ENCODE measurements at places on chromosomes 13 and 19.

DNA sequence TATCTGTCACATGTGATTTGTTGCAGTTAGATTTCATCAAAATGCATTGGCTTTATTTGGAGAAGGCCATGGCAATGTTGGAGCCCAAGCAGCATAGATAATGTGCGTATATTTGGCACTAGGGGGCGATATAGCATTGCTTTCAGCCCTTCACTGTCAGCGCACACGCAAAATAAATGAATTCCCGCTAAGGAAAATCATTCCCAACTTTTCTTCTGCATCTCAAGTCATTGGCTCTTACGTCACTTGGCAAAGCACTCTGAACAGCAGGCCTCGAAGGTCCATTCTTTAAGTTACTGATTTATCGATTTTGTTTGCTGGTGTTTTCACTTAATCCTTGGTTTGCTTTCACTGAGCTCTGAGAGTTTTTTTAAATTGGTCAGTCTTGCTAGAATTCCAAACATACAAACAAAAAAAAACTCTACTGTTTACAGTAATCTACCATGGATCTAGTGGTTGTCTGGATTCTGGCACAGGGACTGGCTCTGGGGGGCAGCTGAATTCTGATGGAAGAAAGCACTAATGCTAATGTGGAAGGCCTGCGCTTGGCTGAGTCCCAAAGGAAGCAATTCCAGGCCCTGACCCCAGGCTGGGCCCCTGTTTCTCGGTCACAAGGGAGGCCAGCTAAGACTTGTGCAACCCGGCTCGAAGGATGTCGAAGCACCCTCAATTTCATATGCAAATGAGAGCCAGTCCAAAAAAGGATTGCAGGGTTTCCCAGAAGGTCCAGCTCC, 97.7 kb upstream of the IPO5 start:
- no peak for DNase-seq

GRCh38 chr19:44930088-44930487, 11.9 kb upstream of the APOC4 start:
- no peak for DNase-seq

- no peak for DNase-seq
Observed at GRCh38 chr13:101590479-101590878, 138.0 kb downstream of the ITGBL1 start.

DNA sequence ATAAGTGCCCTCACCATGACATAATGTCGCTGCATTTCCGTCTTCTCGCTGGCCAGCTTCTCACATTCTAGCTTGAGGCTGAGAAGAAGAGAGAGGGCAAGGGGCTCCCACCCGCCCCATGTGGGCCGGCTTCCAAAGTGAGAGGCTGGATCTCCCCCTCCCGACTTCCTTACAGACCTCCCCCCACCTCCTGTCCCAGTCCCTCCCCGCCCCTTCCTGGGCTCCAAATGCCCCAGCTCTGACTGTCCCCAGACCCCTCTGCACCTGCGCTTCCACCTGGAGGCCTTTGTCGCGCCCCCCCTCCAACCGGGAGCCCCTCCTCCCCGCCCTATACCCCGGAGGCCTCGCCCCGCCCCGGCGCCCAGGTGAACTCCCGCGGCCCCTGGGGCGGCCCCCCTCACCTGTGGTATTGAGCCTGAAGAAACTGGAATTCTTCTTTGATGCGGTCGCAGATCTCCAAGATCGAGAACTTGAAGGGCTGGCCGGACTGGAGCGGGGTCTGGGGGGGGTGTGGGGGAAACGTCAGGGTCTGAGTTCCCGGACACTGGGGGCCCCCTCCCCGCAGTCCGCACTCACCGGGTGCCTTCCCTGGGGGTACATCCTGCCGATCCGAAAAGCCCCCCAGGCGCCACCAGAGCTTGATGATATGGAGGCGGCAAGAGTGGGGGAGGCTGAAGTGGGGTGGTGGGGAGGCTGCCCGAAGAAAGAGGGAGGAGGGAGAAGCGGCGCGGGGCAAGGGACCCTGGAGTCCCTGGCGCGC, 595 bp downstream of the TLE2 start:
- peak; percentile 9 for DNase-seq

DNA sequence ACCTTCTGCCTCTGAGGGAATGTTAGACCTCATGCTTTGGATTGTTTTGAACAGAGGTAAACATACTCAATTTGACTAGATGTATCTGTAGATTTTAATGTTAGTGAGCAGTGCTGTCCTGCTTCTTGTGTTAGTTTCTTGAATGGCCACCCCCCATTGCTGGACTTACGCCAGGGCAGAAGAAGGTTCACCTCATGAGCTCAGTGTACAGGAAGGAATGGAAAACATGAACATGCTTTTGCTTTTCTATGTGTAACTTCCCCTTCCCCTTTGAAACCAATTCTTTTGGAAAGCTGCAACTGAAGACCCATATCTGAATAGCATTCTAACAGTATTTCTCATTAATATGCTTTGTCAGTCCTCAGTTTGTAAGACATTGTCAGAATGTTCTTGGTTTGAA, 32.3 kb downstream of the WASF3 start:
- DNase-seq = no peak

DNA sequence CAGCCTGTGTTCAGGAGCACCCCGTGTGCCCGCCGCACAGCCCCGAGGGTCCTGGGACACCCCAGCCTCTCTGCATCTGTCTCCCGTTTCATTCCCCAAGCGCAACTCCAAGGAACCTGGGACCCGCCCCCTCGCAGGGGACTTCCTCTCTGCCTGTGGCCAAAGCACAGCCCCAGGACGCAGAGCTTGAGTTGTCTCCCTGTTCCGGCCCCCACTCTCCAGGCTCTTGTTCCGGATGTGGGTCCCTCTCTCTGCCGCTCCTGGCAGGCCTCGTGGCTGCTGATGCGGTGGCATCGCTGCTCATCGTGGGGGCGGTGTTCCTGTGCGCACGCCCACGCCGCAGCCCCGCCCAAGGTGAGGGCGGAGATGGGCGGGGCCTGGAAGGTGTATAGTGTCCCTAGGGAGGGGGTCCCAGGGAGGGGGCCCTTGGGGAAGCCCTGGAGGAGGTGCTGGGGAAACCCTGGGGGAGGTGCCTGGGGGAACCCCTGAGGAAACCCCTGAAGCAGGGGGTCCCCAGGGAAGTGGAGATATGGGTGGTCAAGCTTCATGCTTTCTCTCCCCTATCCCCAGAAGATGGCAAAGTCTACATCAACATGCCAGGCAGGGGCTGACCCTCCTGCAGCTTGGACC, 1.3 kb downstream of the HCST start:
- DNase-seq = peak; percentile 85

DNA sequence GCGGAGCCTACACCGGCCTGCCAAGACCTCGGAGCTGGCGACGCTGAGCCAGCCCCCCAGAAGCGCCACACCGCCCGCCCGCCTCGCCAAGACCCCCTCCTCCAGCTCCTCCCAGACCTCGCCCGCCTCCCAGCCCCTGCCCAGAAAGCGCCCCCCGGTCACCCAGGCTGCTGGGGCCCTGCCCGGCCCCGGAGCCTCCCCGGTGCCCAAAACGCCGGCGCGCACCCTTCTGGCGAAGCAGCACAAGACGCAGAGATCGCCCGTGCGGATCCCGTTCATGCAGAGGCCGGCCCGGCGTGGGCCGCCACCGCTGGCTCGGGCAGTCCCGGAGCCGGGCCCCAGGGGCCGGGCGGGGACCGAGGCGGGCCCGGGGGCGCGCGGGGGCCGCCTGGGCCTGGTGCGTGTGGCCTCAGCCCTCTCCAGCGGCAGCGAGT, 10.2 kb downstream of the C19orf25 start:
- peak; percentile 46 for DNase-seq

DNA sequence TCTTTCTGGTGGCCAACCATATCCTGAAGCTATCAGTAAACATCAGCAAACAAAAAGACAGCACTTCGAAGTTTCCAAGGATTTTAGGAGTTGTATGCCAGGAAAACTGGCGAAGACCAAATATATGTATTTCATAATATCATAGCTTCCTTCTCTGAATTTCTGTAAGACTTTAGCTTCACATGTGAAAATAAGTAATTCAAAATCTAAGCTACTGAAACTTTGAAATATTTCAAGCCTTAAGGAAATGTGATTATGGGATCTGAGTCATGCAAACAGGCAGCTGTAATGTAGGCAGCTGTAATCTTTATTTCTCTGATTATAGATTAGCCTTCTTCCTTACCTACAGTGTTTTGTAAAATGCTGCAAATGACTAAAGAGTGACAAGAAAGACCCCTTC, 70.7 kb upstream of the ANKRD10 start:
- no peak for DNase-seq

DNA sequence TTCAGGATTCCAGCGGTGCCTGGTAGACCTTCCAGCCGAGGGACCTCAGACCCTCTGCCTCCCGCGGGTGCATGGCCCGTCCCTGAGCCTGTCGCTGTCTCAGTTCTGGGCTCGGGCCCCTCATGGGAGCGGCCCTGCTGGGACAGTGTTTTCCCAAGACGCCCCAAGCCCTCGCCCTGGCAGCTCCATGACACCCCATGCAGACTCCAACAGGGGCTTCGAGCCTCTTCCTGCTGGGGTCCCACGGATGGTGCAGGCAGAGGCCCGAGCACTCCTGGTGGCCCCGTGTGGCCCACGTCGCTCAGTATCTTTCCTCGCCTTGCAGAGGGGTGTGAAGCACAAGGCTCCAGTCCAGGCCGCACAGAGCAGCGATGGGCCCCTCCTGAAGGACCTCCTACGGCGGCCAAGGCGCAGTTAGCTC, 88.8 kb upstream of the MCF2L start:
- DNase-seq = no peak

DNA sequence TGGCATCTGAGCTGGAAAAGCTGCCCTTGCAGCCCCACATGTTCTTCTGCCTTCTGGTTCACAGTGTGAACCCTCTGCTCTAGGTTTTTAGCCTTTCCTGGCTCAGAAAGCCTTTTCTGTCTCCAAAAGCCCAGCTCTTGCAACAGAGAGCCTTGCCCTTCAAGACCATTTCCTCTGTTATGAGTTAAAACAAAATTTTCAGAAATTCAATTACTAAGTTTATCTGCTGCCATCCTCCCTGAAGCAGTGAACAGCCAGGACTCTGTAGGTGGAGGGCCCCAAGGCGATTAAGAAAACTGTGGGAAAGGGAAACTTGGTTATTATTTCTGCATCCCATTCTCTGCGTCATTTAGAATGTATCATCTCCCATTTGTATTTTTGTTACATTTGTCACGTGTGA, 18.8 kb downstream of the FAM124A start:
- no peak for DNase-seq

Data from activated naive CD4-positive, alpha-beta T cell treated with Interleukin-2 at 50 U/mL for 16 hours (primary cell).